ENCODE measurements at places on chromosomes 2 and 18.

GRCh38 chr18:12880541-12880910 lies 3.5 kb downstream of the PTPN2 start:
- DNase-seq = no peak

- DNase-seq = peak; percentile 26
Observed at GRCh38 chr2:59301466-59302402, 1060.6 kb upstream of the FANCL start.

GRCh38 chr2:201909961-201910361 lies 103.6 kb downstream of the CDK15 start:
- no peak for DNase-seq

DNA sequence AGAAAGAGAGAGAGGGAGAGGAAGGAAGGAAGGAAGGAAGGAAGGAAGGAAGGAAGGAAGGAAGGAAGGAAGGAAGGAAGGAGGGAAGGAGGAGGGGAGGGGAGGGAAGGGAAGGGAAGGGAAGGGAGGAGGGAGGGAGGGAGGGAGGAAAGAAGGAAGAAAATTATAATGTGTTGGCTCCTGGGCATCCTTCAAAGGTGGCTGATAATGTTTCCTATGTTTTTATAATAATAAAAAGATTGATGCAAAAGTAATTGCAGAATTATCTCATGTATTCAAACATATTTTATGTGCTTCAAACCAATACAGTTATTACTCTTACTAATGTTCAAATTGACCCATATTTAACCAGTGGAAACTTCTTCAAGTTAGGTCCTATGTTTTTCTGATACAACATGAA lies 260.9 kb downstream of the LNPK start:
- DNase-seq = no peak

DNA sequence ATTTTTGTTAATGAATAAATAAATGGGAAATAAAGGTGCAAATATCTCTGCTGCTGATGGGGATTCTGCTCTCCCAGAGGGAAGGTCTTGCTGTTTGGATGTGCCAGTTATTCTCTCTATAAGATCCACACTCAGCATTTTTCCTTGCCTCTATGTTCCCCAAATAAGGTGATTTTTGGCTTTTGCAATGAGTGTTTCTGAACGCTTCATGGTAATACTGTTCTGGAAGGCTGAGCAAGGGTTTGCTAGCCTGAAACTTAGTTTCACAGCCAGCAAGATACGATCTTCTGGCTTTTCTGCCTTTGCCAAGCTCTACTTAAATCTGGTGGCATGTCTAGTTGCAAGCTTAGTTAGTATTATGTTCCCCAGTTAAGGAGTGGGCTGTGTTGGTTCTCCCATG lies 114.6 kb downstream of the LPIN1 start:
- no peak for DNase-seq

- DNase-seq = no peak
Observed at GRCh38 chr2:201246280-201246679, 14.1 kb upstream of the CASP8 start.

GRCh38 chr2:38484957-38485356 lies 107.9 kb upstream of the ATL2 start:
- DNase-seq = no peak

DNA sequence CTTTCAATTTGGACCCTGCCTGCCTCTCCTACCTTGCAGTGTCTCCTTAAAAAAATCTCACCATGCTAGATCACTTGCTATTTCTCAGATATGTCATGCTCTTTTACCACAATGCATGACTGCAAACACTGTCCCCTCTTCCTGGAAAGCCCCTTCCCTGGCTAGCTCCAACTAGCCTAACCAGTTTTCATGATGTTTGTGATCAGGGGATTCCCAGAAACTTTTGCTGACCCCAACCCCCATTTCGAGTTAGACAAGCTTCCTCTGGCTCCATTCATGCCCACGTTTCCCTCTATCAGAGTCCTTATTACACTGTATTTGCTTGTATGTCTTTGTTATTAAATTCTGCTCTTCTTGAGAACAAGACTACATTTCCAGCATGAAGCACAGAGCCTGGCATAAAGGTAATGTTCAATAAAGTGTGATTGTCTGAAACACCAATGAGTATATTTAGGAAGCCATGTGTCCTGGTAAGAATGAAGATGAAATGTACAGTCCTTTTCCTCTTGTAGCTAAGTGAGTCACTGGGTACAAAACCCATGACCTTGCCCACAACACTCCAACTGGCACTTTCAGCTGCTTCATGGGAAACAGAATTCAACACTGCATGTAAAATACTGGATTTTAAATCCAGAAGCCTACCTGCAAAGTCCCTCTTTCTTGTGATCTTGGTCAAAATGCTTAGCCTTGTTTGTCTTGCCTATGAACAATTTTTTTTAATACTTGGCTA lies 62.0 kb upstream of the ATL2 start:
- no peak for DNase-seq

DNA sequence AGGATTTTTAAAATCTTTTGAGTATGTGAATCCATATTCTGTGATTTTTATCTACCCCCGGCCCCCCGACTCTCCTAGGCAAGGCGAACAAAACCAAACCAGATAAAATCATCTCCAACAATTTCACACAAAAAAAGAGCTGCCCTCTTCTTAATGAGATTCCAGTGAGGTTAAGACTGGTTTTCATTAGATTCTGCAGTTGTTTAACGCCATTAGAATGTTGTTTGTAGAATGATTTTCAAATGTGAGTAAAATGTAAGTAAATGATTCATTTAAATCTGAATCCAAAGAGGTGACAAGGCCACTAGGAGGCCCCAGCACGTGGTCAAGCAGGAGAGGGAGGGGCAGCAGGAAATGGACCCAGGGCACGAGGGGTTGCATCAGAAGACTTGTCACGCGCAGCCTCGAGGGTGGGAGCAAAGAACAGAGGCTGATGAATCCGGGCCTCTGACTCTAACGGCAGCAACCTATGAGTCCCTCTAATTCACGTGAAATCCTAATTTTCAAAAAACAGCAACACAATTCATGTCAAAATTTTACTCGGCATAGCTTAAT lies 24.3 kb upstream of the KLHL29 start:
- DNase-seq = no peak

DNA sequence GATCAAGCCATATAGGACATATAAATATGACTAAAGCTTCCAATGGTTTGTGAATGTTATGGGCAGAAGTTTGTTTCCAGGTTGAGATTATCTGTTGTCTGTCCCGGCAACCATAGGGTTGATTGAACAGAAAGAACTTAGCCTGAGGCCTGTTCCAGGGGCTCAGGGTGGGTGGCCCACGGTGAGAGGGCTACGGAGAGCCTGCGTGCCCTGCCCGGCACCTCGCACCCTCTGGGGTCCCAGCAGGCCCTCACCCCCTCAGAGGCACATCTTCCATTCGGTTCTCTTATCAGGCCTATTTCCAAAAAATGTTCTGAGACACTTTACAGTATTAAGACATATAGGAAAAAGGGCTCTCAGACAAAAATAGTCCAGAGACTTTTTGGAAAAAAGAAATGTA lies 40.4 kb upstream of the LDLRAD4 start:
- no peak for DNase-seq

- DNase-seq = peak; percentile 86
Observed at GRCh38 chr2:143901185-143901842, 618.6 kb downstream of the ZEB2 start.

DNA sequence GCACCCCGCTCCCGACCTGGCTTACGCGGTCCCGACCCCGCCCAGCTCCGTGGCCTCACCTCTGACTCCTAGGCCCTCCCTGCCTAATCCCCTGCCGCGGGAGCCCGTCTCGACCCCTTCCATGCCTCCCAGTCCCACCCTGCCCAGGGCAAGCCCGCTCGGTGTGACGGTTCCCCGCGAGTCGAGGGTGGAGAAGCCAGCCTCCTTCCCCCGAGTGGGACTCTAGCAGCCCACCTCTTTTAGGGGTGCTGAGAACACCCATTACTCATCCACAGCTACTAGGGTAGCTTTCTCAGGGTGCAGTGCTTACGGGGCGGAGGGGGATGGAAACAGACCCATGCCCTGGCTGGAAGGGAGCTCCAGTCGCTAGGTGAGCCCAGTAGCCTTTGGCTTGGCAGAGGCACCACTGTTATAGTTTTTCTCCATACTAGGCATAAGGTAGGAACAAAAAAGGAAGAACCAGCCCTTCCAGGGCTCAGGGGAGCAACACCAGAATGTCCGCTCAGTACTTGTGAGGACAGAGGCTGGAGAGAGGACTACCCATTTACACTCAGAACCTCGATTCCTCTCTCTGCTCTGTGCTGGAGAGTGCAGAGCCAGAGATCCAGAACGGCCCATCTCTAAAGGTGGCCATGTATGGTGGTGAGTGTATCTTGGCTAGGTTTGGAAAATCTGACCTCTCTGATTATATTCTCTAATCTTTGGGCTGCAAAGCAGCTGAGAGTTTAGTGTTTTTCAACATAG lies 606 bp downstream of the AGBL5 start:
- DNase-seq = no peak

- DNase-seq = no peak
Observed at GRCh38 chr2:9170458-9171130, 36.0 kb upstream of the ASAP2 start.

DNA sequence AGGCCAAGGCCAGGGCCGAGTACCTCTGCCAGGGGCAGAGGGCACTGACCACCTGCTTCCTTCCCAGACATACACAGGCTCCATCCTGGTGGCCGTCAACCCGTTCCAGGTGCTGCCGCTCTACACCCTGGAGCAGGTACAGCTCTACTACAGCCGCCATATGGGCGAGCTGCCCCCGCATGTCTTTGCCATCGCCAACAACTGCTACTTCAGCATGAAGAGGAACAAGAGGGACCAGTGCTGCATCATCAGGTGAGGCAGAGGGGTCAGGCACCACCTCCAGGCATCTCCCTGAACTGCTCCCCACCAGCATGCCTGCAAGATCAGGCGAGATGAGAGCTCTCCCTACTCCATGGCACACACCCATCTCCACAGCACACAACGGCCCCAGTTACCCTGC lies 31.1 kb downstream of the MYO7B start:
- DNase-seq = no peak

- no peak for DNase-seq
Observed at GRCh38 chr2:231123362-231123898, 1.4 kb downstream of the HTR2B start.

DNA sequence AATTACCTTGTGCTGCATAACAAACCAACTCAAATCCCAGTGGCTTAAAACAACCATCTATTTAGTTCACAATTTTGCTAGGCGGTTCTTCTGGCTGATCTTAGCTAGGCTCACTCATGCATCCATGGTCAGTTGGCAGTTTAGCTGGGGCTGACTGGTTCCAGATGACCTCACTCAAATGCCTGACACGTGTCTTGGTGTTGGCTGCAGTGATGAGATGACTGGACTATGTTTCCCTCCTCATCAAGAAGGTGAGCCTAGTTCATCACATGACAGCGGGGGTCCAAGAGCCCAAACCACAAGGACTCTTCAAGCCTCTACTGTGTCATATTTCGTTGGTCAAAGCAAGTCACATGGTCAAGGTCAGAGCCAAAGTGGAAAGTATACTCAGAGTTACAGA lies 42.7 kb upstream of the ACTR3 start:
- no peak for DNase-seq

- no peak for DNase-seq
Observed at GRCh38 chr2:39408351-39409136, 28.5 kb downstream of the MAP4K3 start.

- DNase-seq = no peak
Observed at GRCh38 chr2:201183365-201183727, 405 bp downstream of the CASP10 start.

DNA sequence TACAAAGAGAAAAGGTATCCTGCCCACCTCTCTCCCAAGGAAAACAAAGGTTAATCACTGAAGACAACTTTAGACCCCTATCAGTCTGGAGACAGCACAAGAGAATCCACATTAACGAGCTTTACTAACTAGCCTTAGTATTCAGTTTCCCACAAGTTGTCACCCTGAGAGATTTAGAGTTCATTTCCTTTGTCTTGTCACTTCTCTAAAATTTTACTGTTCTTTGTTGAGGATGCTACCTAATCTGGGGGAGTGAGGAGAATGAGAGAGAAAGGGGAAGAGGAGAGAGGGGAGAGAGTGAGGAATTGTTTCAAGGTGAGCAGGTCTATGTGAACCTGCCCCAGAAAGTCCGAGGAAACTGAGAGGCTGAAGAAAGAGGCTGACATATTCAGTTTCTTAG lies 28.4 kb downstream of the C2orf76 start:
- DNase-seq = no peak

DNA sequence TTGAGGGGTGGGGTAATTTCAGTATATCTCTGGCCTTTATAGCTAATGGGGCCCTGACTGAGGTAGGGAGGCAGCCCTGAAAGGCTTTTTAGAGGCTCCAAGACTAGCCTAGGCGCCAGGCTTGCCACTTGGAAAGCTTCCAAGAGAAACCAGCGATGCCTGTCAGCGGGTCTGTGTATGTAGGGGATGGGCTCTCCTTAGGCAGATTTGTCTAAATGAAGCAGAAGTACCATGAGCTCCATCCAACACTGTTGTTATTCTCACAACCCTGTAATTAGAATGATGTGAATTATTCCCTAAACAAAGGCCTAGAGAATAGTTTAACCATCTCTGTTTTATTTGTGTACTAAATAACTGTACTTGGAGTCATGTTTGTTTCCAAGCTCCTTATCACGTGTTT lies 138.1 kb downstream of the B3GNT2 start:
- DNase-seq = no peak

DNA sequence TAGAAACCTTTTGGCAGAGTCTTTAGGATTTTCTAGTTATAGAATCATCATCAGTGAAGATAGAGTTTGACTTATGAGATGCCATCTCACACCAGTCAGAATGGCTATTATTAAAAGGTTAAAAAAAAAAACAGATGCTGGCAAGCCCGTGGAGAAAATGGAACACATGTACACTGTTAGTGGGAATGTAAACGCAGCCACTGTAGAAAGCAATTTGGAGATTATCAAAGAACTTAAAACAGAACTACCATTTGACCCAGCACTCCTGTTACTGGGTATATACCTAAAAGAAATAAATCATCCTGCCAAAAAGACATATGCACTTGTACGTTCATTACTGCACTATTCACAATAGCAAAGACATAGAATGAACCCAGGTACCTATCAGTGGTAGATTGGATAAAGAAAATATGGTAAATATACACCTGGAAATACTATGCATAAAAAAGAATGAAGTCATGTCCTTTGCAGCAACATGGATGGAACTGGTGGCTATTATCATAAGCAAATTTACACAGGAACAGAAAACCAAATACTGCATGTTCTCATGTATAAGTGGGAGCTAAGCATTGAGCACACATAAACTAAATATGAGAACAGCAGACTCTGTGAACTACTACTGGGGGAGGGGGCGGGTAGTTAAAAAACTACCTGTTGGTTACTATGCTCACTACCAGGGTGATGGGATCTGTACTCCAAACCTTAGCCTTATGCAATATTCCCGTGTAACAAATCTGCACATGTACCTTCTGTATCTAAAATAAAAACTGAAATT lies 279.0 kb downstream of the KIAA1328 start:
- DNase-seq = no peak

- no peak for DNase-seq
Observed at GRCh38 chr2:172555272-172555521, 693 bp upstream of the PDK1 start.

- DNase-seq = no peak
Observed at GRCh38 chr18:1039421-1039820, 134.8 kb downstream of the ADCYAP1 start.

Data from epithelial cell of prostate (primary cell).